ENCODE measurements at places on chromosomes 13 and 19.

- DNase-seq, result no peak
Measured at GRCh38 chr13:26485288-26485687, 72.2 kb upstream of the WASF3 start.

DNA sequence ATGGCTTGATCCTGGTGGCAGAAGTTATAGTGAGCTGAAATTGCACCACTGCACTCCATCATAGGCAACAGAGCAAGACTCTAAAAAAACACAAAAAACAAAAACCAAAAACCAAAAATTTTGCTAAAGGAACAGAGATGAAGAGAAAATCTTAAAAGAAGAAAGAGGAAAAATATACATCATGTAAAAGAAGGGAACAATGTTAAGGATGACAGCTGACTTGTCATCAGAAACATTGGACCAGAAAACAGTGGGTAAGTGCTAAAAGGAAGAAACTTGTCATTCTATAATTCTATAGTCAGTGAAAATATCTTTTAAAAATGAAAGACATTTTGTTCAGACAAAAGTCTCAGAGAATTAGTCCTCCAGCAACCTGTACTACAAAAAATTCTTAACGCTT lies 93.8 kb downstream of the WASF3 start:
- no peak for DNase-seq

DNA sequence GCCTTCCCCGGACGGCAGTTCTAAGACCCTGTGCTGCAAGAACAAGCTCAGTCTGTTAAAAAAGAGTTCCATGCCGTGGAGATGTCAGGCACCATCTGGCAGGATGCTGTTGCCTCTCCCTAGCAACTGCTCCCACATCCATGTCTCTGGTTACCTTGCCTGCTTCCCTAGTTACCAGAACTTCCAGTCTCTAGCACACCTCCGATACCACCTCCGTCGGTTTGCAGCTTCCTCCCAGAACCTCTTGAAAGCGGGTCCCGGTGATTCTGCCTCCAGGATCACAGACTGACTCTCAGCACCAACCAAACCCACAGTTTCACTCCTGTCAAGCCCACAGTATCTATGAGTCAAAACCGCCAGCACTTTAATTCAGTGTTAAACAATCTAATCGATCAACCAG lies 55.4 kb downstream of the KCTD12 start:
- no peak for DNase-seq

DNA sequence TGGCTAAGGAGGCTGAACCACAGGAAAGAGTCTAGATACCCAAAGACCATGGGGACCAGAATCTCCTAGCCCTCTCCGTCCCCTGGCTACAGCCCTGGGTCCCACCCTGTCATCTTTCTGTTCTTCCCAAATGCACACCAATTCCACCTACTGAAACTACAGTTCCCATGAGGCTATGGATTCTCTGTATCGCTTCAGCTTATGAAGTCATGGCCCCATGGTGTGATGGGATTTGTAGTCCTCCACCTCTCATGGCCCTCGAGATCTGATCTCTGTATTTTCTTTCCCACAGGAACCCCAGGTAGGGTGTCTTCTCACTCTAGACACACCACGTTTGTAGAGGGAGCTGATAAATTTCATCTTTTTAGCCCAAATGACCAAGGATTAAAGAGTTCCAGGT lies 11.8 kb downstream of the PTPRH start:
- no peak for DNase-seq

- DNase-seq, result no peak
Measured at GRCh38 chr13:27016875-27017274, 154.7 kb downstream of the USP12 start.

- peak; percentile 18 for DNase-seq
Measured at GRCh38 chr19:54674021-54674617, 11.3 kb downstream of the LILRB4 start.

DNA sequence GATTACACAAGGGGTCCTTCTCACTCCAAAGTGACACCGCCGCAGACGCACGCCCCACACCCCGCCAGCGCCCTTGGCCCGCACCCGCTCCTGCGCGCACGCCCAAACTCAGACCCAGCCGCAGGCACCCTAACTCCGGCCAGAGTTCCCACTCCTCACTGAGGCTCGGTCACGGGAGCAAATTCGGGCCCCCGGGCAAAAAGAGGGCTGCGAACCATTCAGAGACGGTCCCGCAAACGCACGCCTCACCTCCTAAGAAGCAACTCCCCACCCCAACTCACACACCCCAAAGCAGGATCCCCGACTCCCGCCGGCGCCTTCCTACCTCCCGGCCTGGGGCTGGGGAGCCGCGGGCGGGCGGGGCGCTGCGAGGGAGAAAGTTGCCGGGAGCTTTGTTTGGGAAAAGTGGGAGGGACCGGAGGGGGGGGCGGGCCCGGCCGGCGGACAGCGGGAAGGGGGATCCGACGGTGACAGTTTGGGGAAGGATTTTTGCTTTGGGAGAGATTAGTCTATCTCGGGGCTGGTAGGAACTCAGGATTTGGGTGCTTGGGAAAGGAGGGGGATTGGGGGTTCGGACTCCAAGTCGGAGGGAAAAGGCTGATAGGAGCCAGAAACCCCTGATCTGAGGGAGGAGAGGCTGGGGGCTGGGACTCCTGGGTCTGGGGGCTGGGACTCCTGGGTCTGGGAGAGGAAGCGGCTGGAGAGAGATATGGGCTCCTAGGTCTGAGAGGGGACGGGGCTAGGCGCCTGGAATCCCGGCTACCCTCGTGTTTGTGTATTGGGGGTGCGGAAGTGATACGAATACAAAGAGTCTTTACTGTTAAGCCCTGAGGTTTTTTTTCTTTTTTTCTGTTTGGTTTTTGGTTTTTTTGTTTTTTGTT lies at the start of gene TEAD2:
TSS of gene TEAD2 (minus strand) at position 369 of the 881 bp plus-strand sequence. CDS start 2,341 bp downstream, outside the sequence.
- peak; percentile 15 for DNase-seq

Data from activated T-cell treated with anti-CD3 and anti-CD28 coated beads, Interleukin-2, amount 50 U/mL, for 72 hours (primary cell).